ENCODE measurements at places on chromosomes 6 and 20.
A peak's percentile ranks its signal among the peaks of the same experiment; 100 is the strongest.

- peak; percentile 85 for DNase-seq
These were observed 8.1 kb downstream of the CFAP61 start for GRCh38 chr20:20060234-20060998.

DNA sequence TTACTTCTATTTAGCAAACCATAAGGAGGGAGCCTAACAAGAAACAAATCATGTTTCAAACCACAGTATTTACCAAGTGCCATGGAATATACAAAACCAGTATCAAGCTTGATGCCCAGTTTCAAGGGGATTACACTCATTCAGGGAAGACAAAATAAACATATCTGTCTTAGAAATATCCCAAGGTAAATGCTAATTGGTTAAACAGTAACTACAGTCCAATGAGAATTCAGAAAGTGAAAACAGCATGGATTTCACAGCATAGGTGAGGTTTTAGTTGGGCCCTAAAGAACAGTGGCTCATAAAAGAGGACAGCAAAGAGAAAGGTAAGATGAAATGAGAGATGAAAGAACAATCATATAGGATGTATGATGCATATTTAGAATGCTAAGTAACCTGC is 110.3 kb downstream of the CHD6 start:
- no peak for DNase-seq

DNA sequence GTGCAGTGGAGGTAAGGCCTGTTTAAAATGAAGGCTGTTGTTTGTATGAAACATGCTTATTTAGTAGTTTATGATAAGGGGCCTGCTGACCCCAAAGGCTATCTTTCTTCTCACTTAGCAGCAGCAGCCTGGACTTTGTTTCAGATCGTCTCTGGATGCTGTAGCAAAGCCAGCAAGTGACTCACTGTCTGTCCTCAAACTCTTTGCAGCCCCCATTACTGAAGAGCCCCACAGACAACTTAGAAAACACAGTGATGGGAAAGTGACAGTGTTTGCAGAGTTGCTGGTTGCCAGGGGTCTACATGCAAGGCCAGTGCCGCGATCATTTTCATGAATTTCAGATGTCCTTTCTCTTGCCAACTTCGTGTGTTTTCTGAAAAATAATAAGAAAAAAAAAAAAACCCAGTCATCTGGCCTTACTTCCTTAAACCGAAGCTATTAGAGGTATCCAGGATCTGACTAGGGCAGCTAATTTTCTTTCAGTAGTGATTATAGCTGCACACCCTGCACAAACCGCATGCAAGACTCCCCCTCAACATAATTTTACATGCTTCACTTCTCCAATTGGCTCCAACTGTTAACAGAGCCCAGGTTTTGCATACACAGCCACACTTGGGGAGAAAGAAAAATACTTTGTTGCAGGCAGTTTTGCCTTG is 11.6 kb upstream of the F13A1 start:
- no peak for DNase-seq

GRCh38 chr6:8200255-8200654 is 97.9 kb upstream of the EEF1E1 start:
- DNase-seq = no peak

DNA sequence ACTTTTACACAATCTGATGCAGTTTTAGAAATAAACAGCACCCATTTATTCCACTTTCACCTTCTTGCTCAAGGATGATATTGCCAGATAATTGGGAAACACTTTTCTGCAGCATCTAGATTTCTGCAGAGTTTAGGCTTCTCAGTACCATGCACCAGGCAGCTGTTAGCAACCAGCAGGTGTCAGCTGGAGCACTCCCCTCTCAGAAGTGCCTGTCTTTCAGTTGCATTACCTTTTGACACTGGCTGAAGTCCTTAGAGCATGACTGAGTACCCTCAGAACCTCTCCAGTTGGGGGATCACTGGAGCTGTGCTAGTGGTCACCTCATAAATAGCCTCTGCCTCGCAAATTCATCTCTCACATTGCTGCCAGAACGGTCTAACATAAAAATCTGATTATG is 91.2 kb downstream of the DNAH8 start:
- peak; percentile 35 for DNase-seq

DNA sequence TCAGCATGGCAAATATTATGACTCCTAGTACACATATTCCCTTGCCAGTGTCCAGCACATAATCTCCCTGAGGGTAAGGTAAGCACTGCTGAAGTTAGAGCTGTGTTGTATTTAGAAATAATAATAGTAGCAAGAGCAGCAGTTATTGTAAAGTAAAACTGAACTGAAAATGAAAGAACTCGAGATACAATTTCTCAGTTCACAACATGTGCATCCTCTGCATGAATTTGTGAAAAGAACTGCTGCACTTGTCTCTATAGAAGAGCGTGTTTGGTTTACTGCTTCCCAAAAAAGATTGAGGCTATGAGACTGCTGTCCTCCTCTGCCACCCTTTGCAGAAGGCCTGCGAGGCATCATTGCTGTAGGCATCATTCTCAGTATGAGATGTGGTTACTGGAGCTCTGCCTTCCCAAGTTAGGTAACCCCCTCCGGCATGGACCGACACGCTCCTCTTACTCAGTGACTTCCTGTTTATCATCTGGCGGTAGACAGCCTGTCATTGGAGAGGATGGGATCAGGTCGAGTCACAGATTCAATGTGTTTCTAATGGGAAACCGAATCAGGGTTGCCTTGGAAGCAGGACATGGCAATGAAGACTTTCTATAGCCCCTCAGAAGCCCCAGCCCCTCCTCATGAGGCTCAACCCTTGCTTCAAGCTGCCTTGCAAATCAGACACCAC is 48.1 kb downstream of the SLC24A3 start:
- DNase-seq = no peak

GRCh38 chr6:91718198-91718597 is 1131.3 kb upstream of the MAP3K7 start:
- no peak for DNase-seq

DNA sequence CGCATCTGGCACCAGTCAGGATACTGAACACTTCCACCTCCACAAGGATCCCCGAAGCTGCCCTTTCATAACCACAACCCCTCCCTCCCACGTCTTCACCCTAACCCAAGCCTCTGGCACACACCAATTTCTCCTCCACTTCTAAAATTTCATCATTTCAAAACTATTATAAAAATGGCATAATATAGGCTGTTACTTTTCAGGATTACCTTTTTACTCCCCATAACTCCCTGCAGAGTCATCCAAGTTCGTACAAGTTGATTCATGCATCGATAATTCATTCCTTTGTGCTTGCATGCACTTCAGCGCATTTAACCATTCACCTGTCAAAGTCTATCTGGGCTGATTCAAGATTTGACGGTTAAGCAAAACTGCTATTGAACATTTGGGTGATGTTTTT is 30.6 kb upstream of the LY86 start:
- no peak for DNase-seq

DNA sequence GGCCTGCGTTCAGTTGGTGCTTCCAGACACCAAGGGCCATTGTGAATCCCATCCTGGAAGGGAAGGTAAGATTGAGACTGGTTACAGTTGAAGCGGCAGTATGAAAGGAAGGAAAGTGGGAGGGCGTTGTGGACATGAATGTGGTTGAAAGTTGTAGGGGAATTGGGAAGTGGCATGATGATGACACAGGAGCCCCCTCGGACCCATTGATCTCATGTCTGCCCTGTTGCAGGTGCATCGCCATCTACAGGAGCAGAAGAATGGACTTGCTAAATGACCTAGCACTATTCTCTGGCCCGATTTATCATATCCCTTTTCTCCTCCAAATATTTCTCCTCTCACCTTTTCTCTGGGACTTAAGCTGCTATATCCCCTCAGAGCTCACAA is 5.5 kb downstream of the HLA-DQA1 start:
- no peak for DNase-seq

GRCh38 chr6:306641-307061 is 14.4 kb downstream of the DUSP22 start:
- DNase-seq = no peak

GRCh38 chr6:68279793-68280557 is 355.1 kb upstream of the ADGRB3 start:
- no peak for DNase-seq

- no peak for DNase-seq
These were observed 61.4 kb upstream of the JARID2 start for GRCh38 chr6:15184441-15184861.

DNA sequence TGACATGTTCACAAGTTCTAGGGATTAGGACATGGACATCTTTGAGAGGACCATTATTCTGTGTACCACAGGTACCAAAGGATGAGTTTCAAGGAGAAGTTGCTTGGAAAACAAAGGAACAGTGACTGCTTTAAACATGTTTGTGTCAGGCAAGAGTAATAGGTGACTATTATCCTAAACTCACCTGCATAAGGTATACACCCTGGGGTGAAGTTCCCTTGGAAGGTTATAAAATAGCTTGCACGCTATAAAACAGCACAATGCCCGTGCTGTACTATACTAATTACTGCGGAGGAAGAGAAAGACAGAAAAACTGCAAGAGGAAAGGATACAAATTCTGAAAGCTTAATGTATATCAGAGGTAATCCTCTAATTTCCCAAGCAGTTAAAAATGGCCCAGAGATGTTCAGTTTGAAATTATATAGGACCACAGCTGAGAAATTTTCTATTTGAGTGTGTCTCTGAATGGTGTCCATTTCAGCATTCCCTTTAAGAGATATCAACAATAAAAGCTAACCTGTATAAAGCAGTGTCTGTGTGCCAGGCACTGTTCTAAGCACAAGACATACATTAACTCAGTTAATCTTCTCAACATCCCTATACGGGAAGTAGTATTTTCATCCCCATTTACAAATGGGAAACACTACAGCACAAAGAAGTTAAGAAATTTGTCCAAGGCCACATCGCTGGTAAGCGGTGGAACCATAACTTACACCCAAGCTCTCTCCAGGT is 19.7 kb downstream of the TBC1D32 start:
- DNase-seq = no peak

DNA sequence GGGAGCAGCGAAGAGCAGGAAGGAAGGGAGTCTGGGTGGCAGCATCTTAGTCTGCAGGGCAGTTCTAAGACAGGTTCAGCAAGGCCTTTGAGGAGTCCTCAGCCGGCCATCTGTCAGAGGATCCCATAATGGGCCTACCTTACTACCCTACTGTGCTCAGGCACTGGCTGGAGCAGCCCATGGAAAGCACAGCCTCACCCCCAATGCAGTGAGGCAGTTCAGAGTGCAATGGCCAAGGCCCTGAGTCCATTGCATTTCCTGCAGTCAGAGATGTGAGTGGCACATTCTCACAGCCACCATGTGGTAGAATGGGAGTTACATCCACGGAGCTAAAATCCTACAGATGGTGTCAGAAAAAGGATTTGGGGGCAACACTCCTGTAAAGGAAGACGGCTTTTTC is 19.4 kb upstream of the OVOL2 start:
- DNase-seq = peak; percentile 78

DNA sequence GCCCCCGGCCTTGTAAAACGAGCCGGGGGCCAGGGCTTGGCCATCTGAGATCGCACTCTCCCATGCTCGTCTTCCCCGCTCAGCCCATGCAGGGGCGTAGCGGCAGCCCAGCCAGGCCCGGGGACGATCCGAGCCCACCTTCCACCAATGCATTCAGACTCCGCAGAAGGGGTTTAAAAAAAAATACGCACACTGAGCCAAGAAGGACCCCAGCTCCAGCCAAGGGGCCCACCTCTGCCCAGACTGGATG is 320 bp downstream of the GSTA4 start:
- peak; percentile 88 for DNase-seq

DNA sequence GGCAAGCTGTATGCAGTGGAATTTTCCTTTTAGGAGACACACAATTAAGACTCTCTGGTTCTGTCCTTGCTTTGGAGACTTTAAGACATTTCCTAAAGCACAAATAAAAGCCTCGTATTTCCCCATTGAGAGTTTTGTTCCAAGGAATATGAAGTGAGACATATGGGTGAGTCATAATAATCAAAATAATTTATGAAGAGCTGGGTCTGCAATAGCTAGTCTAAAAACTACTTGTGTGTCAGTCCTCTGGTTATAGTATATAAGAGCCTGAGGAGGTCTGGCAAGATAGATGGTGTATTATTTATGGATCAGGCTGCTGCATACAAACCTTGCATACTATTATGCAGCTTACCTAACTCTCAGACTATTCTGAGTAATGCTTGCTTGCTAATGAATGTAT is 142.6 kb downstream of the ADGRG6 start:
- DNase-seq = no peak

DNA sequence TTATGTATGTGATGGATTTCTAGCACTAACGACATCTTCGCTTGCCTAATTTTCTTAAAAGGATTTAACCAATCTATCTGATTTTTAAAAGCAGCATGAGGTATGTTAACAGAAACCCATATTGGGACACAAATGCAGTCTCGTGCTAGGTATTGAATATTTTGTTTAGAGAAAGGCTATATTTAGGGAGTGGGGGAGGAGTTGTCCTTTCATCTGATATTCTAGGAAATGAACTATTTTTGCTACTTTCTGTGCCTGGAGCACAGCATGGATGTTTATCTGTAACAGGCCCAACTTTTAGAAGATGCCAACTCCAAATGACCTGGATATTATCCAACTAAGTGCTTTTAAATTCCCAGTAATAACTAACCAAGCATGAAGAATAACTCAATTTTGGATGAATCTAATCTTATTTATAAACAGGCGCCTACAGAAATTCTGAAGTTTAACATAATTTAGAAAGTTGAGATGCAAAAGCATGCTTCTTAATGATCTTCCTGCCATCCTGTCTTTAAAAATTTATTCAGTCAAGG is 317.1 kb upstream of the CHD6 start:
- DNase-seq = no peak

- DNase-seq = peak; percentile 47
These were observed 677 bp upstream of the ZBTB24 start for GRCh38 chr6:109483735-109484057.

GRCh38 chr6:80543598-80544222 is 437.2 kb downstream of the BCKDHB start:
- no peak for DNase-seq

DNA sequence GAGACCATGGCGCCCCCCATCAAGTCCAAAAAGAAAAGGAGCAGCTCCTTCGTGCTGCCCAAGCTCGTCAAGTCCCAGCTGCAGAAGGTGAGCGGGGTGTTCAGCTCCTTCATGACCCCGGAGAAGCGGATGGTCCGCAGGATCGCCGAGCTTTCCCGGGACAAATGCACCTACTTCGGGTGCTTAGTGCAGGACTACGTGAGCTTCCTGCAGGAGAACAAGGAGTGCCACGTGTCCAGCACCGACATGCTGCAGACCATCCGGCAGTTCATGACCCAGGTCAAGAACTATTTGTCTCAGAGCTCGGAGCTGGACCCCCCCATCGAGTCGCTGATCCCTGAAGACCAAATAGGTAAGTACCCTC is 41.7 kb upstream of the NAA20 start:
- DNase-seq = no peak

- DNase-seq = no peak
These were observed 39.9 kb upstream of the RNF8 start for GRCh38 chr6:37313723-37314486.
